Putamen (tissue), 1 donor: ENCODE measurements at places on chromosomes 4 and X.
A peak's percentile ranks its signal among the peaks of the same experiment; 100 is the strongest.

- DNase-seq, result no peak
These were observed 1536.4 kb upstream of the TENM3 start for GRCh38 chr4:180706766-180707165.

DNA sequence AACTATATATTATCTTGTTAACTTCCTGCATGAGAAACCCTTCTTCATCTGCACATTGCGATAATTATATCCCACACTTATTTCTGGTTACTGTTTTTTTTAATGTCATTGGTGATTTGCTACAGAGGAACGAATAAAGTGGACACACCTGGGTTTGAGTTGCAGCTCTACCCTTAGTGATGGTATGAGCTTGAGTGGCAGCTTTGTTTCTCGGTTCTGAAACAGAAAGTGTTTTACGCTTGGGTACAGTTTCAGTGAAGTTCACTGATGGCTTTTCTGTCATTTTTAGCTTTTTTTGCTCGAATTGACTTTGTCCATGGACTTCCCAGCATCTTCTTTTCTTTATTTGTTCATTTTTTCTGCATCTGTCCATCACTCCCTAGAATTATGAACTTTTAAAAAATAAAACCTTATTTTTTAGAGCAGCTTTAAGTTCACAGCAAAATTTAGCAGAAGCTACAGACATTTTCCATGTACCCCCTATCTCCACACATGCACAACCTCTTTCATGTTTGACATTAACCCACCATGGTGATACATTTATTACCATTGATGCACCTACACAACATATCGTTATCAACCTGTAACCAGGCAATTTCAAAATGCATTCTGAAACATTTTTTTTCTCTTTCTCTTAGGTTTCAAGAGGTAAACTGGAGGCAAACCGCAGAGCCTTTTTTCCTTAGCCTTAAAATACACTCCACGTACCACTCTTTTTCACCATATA, 1041.6 kb upstream of the PRKX start:
- DNase-seq, result no peak

GRCh38 chrX:130738638-130739195, 164.3 kb downstream of the ENOX2 start:
- DNase-seq, result no peak

DNA sequence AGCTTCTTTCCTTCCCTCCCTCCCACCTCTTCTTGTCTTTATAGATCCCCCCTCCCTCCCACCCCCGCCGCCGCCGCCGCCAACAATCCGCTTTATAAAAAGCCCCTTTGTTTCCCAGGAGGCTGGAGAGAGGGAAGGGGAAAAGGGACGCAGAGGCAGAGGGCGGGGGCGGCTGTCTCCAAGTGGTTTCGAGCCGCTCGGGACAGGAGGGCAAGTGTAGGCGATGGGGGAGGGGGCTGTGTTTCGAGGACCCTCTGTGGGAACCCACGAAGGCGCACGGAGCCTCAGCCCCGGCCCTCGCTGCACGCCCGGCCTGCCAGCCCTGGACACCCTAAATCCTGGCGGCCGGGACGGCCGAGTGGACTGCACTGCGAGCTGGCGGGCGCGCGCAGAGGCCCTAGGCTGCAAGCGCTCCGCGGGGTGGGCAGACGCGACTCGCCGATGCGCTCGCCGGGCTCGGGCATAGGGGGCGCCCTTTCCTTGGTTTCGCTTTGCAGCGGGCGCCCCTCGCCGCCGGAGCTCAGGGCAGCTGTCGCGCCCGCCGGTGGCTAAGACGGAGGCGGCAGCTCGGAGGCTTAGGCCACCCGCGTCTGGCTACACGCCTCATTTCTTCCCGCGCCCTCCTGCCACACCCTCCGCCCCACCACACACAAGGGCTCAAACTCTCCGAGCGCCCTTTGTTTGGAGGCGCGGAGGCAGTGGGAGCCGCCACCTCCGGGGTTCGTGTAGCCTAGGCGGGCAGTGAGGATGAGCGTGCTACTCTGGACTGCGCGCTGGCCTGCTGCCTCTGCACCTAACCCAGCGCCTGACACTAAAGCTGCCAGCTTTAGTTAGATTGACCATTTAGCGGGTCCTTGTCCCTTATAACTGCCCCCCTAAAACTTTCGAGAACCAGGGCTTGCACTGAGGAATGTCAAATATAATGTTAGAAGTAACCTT, 2.2 kb downstream of the MAMLD1 start:
- DNase-seq, result peak; percentile 83

GRCh38 chr4:2935762-2936743, 27.2 kb downstream of the NOP14 start:
- DNase-seq, result no peak

DNA sequence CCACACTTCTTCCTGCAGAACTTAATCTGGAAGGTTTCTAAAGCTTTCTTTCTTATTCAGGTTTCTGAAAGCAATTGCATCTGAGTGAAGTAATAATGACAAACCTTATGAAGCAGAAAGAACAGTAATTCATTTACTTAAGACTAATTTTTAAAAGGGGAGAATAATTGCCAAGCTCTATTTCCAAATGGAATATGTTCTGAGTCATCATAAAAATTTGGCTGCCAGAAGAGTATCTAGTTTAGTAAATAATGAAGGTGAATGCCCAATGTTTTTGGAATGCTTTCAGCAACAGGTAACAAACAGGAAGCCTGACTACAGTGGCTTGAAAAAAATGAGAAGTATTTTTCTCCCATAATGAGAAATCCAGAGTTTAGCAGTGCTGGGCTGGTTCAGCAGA, 227.3 kb upstream of the TET2 start:
- DNase-seq, result no peak

DNA sequence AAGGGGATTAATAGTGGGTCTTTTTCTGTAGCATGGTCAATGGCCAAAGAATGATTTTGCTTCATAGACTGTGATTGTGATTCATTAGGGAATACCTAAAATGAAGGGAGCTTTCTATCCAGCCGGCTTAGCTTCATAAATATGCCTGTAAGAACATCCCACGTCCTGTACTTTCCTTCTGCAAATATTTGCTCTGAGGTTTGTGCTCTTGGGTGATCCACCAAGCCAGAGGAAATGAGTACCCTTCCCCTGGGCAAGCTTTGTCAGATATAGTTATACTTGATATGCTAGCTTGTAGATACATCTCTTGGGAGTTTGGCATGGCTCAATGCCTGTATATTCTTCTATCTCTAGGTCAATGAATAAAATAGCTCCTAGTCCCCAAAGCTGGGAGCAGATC, 28.2 kb upstream of the SPARCL1 start:
- no peak for DNase-seq

DNA sequence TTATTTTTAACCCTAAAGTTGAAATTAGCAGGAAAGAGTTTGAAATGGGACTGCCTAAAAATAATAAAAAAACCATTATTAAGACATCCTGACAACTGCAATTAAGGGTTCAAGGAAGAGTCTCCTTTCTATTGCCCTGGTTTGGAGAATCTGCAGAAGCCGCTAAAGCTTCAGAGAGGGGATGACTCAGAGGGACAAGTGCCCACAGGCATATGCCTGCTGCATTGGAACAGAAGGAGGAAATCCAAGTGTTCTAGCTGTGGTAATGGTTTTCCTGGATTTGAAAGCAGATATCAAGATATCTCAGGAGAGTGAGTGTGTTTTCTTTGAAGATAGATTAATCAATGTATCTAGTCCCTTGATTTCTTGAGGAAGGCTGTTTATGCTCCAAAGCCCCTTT, 235.1 kb upstream of the TAPT1 start:
- DNase-seq, result no peak

DNA sequence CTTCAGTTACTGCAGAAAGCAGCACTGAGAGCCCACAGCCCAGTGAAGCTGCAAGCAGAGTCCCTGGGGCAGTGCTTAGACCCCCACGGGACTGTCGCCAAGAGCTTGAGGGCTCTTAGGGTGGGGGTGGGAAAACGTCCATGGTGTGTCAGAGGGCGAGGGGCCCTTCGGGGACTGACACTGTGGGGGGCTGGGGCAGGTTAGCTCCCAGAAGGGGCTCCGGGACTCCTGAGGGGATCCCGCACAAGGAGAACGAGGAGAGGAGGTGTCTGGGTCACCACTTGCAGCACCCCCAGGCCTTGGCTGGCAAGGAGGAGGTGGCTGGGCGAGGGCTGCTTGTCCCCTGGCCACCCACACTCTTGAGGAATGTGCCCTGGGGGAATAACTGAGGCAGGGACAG, 20.8 kb downstream of the NAT8L start:
- no peak for DNase-seq

GRCh38 chrX:989959-990510, 222.4 kb downstream of the CRLF2 start:
- peak; percentile 26 for DNase-seq

GRCh38 chr4:38004062-38004461, 43.9 kb downstream of the PTTG2 start:
- DNase-seq, result no peak

DNA sequence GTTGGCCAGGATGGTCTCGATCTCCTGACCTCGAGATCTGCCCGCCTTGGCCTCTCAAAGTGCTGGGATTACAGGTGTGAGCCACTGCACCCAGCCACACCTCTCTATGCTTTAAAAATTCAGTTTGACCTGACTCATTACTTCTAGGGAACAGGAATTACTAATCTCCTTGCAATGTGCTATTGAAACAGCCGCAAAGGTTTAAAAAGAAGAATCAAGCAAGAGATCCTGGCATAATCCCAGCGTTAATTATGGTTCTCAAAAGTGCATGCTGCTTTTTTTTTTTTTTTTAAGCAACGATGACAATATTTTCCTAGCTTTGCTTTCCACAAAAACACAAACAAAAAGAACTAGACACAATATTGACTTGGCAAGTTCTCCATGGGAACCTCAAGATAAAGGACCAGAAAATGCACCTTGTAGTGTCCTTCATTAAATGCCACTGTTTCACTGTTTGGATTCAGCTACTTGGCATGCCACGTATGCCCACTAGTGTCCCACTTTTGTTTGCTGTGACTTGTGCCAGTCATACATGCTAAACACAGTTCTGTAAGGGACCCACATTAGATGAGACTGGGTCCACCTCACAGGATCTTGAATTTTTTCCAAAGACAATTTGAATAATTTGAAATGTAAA, 112.6 kb upstream of the PPARGC1A start:
- DNase-seq, result no peak

DNA sequence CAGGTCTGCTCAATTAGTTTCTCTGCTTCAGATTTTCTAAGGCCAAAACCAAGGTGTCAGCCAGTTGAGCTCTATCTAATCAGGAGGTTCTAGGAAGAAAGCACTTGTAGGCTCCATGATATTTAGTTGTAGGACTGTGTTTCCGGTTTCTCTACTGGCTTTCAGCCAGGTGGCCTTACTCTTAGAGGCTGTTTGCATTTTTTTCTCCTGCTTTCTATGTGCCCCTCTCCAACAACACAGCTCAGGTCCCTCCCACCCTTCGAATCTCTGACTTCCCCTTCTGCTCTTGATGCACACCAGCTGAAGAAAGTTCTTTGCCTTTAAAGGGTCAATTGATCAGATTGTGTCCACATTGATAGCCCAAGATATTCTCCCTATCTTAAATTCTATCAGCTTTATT, 245.2 kb downstream of the RAB28 start:
- DNase-seq, result no peak

- no peak for DNase-seq
These were observed 39.6 kb upstream of the SRPX start for GRCh38 chrX:38260231-38260630.

DNA sequence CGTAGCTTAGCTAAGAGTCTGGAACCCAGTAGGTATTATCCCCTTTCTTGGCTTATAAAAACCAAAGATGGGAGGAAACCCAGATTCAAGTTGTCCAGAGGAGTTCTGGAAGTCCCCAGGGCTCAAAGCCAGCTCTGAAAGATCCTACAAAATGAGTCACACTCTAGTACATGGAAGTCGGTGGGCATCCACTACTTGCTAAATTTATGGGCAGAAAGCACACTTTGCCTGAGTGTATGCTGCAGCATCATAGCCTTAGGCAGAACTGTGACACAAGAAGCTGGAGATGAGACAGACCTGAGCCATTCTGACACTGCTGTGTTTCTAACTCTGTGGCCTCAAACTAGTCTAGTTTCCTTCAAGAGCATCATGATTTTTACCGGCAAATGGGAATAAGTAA, 429.3 kb downstream of the AFF2 start:
- no peak for DNase-seq

- no peak for DNase-seq
These were observed 48.3 kb upstream of the HPGDS start for GRCh38 chr4:94390804-94391410.

DNA sequence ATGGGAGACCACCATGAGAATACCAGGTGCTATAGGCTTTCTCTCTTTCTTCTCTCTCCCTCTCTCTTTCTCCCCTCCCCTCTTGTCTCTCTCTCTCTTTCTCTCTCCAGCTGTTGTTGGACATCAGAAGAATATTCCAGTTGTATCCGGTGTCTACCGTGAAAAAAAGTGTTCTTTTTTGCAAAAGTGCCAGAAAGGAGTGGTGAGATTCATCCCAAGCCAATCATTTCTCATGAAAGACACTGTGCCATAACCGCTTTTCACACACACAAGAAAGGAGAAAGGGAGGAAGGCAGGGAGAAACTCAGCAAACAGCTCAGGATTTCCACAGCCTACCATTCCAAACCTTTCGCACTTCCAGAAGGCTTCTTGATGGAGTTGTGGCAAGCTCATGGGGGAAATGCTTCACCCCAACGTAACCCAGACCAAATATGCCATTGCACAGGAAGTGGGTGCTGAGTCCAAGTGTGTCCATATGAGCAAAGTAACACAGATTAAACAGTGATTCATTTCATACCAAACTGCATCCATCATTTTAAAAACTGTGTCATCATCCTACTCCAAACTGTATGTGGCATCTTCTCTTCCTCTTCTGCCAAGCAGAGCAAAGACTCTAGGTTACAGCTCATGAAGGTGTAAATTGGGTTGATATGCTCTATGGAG, 224.0 kb downstream of the APBB2 start:
- DNase-seq, result no peak

DNA sequence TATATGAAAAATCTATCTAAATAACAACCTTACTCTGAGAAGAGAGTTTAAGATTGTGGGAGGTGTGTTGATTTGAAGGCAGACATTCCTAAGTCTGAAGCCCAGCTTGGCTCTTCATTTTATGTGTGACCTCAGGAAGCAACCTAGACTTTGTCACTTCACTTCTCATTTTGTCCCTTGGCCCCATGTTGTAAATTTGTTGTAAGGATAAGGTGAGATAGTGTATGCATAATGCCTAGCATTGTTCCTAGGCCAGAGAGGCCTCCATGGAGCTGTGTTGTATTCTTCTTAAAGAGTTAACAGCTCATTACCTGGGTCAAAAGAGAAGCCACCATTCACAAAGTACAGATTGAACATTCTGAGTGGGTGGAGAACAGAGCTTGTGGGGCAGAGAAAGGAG, 1084.4 kb upstream of the SLIT2 start:
- DNase-seq, result no peak

- DNase-seq, result no peak
These were observed 132.8 kb downstream of the MGST2 start for GRCh38 chr4:139798456-139798855.
